HT1080 (cell line): ENCODE measurements at places on chromosomes 13 and 19. TPM values are rescaled to one million over a fixed set of nuclear protein-coding genes. Genes with fewer than 3 reads are reported as not detected.

GRCh38 chr13:78701383-78701782 lies 42.4 kb upstream of the OBI1 start:
- no peak for DNase-seq

DNA sequence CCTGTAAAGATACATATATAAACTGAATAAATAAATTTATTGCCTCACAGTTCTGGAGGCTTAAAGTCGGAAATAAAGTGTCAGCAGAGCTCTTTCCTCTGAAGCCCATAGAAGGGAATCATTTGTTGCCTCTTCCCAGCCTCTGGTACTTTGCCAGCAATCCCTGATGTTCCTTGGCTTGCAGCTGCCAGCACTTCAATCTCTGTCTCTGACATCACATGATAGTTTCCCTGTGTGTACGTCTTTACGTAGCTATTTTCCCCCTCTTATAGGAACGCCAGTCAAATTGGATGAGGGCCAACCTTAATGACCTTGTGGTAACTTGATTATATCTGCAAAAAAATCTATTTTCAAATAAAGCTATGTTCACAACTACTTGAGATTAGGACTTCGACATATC lies 250.9 kb downstream of the LIG4 start:
- no peak for DNase-seq

DNA sequence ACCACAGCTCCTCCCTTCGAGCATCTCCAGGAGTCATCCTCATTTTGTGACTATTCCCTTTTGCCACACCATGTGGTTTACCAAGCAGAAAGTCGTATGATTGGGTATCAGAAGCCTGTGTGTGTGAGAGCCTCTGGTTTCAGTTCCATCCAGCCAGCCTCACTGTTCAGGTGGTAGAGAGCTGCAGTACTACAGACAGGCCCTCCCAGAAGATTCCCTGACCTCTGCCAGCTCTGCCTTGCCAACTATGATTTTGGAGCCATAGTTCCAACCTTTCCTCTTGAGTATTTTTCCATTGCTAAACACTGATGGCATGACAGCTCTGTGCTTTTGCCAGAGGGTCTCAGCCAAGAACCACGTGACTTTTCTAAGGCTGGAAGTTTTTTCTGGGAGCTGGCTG lies 82.5 kb downstream of the DHRS12 start:
- no peak for DNase-seq

Gene ZNF155
- 4.4 and 5.3 TPM in 2 replicates for total RNA-seq

GRCh38 chr13:73497430-73497829 lies 438.6 kb downstream of the KLF5 start:
- DNase-seq = no peak

Gene CFD
- not detected in 2 replicates for total RNA-seq

DNA sequence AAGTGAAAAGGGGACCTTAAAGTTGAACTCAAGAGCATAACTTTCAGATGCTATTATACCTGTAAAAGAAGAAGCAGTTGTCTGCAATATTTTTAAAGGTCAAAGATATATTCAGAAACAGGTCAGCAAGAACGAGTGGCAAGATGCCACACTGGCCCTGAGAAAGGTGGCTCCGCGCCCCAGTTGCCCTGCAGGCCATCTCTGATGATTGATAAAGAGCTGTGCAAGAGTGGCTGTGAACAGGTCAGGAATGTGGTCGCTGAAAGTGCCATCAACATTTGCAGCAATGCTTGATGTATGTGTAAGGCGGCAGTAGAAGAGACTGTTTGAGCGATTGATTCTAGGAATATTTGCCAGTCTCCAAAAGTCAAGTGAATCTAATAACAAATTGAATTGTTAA lies 664.2 kb upstream of the SLC10A2 start:
- no peak for DNase-seq

DNA sequence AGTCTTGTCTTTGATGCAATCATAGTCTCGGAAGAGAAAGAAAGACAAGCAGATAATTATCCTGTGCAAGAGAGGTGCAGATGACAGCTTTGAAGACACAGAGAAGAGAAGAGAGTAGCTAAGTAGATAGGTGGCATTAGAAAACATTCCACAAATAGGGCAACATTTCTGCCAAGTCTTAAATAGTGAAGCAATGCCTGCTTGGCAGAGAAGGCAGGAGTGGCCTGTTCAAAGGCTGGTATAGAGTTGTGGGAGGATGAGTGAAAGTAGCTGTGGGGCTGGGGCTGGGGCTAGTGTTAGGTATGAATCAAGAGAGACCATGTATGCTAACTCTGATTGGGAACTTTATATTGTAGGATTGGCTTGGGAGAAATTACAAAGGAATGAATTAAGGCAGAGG lies 305.5 kb downstream of the DNAJC15 start:
- DNase-seq = no peak

Gene LRRC8E
- total RNA-seq = 11.7 and 14.2 TPM in 2 replicates

- no peak for DNase-seq
These were observed 613.2 kb upstream of the SLITRK5 start for GRCh38 chr13:87057807-87058520.

DNA sequence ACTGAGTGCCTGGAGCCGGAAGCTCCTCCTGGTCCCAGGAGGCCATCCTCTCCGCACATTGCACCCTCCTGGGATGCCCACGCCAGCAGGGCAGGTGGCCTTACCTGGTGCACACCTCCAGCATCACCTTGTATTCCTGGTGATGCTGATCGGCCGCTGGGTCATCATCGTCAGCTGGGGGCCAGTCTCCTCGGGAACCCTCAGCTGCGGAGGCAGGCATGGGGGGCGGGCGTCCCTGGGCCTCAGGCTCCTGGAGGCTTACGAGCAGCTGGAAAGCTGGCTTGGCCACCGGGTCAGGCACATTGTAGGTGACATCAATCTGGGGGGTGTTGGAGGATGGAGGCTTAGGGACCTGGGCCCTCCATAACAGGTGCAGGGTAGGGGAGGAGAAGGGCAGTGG lies 13.7 kb downstream of the F2RL3 start:
- no peak for DNase-seq

DNA sequence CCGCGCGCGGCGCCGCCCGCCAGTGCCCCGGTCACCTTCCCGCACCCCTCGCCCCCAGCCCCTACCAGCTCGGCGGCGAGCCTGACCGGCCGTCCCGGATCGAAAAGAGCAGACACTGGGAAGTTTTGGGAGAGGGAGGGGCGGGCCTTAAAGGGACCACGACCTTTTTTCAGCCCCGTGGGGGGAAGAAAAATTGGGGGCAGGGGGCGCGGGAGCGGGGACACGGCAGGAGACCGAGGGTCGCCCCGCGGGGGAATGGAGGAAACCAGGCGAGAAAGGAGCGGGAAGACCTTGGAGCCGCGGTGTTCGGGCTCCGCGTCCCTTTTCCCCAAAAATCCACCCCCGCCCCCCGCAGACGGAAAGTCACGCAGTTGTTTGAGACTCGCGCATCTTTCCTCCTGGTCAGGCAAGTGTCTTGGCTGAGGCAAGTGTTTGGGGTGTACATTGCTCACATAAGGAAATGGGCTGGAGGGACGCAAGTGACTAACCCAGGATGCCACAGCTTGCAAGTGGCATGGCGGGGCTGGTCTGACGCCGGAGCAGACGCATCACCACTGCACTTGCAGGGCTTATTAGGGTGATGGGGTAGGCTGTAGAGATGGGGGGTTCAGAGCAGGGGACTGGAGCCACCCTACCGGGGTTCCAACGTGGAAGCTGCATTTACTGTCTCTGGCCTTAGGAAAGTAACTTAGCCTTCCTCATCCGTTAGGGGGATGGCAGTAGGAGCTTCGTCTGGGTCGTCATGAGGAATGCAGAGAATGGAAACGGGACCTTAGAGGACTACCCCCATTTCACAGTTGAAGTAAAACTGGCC lies 2.7 kb upstream of the HNRNPL start:
- peak; percentile 59 for DNase-seq

- no peak for DNase-seq
These were observed 3.6 kb downstream of the DMAC2 start for GRCh38 chr19:41435936-41436673.

Gene CGB3
- total RNA-seq = not detected in 2 replicates

- DNase-seq = no peak
These were observed 27.7 kb upstream of the KCTD12 start for GRCh38 chr13:76913898-76914297.

GRCh38 chr13:112714376-112715174 lies 24.7 kb downstream of the ATP11A start:
- DNase-seq = no peak
